ENCODE measurements at places on chromosomes 2 and 18.

GRCh38 chr2:854460-854859 is 96.2 kb upstream of the SNTG2 start:
- no peak for DNase-seq

- no peak for DNase-seq
Measured at GRCh38 chr2:119106301-119106897, 52.2 kb downstream of the C1QL2 start.

- DNase-seq = no peak
Measured at GRCh38 chr18:25516747-25517498, 165.0 kb upstream of the ZNF521 start.

DNA sequence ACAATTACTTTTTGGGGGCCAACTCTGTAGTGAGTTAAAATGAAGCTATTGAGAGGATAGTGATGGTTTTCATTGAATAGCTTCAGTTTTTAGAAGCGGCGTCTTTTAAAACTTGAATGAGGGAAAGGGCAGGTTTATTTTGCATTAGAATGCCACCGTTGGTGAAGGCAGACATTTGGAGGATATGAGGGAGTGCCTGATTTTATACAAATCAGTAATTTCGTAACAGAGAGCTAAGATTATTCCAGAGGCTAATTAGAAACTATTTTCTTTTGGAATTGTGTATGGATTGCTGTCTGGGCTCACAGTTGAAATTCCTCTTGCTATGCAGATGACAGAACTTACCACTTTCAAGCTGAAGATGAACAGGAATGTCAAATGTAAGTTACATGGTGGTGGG is 67.6 kb downstream of the ITGB1BP1 start:
- no peak for DNase-seq

- no peak for DNase-seq
Measured at GRCh38 chr2:46041434-46041833, 255.8 kb upstream of the EPAS1 start.

DNA sequence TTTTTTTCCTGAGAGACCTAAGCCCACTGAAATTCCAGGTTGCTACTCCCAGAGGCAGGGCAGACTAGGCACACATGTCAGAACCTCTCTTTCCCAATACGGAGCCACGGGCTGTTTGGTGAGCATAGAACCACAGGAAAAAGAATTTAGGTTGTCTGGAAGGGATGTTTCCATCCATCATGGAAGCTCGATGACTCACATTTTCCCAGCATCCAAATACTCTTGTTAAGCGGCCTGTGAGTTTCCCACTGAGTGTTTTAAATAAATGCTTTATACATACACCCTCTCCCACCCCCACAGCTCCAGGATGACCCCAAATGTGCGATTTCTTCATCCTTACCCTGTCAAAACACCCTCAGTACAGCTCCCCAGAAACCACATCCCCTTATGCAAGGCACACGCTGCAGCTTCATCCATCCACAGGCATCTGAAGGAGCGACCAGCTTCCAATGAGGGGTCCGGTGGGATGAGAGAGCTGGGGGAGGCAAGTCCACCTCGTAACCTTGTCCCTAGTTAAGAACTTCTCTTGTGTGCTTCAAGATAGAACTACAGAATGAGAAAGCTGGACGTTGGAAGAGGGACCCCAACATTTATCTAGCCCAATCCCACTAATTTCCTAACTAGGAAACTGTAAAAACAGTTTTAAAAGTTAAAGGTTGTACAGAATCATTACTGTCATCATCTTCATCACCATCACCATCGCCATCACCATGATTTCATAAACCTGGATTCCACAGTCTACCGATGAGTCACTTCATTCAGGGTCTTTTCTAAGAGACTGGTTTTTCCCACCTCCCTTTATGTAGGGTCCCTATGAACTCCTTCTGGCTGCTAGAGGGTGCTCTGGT is 63.5 kb upstream of the FZD7 start:
- DNase-seq = no peak

DNA sequence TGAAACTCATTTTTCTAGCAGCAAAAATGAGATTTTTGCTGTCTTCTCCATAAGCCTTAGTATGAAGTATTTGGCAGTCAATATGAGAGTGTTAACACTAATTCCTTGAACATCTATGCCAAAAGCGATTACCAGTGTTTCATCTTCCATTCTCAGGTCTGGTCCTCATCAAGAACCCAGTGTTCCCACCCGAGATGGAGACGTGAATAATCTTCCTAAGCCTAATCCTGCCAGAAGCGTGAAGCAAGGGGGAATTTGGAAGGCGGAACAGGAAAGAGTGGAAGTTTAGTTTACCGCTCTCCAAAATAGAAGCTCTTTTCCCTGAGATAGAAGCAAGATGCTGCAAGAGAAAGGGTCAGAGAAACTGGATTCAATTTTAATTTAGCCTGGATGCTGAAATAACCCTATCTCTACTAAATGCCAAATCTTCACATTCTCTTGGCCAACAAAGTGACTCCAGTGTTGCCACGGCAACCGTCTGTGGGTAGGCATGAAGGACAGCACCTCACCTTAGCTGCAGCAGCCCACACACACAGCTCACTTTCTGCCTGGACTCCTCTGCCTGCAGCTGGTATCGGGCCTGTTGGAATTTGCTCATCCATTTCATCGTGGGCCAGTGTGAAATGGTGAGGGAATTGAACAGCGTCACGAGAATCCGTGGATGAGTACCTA is 711.1 kb downstream of the CBLN2 start:
- no peak for DNase-seq

DNA sequence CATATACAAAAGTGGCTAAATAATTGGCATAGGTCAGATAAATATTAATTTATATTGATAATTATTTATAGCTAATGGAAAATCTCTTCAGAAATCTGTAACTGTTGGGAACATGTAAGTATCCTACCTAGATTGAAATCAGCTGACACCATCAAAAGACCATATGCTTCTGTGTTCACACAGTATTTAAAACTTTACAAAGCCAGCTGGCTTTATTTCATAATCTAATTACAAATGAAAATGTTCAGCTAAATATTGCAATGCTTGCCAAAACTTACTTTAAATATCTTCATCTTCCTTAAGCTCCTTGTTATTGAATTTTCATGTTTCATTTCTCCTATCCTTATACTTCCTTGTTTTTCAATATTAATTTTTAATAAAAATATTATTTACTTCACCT is 190.9 kb upstream of the DOK6 start:
- DNase-seq = no peak

DNA sequence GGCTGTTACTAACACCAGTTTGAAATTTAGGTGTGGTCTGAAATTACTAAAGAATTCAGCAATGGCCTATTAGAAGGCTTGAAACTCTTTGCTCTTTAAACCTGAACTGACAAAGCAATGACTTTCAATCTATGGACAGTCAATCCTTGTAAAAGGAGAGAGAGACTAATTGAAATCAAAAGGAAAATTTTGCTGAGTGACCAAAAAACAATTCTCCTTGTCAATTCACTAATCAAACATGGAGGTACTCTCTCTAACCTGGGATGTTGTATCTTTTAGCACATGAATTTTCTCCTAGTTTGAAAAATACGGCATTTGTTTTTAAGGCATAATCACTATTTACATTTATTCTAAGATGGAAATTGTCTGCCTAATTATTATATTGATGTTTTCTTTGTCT is 49.6 kb upstream of the ATIC start:
- DNase-seq = no peak

- DNase-seq = no peak
Measured at GRCh38 chr2:42338567-42339190, 22.3 kb downstream of the COX7A2L start.

DNA sequence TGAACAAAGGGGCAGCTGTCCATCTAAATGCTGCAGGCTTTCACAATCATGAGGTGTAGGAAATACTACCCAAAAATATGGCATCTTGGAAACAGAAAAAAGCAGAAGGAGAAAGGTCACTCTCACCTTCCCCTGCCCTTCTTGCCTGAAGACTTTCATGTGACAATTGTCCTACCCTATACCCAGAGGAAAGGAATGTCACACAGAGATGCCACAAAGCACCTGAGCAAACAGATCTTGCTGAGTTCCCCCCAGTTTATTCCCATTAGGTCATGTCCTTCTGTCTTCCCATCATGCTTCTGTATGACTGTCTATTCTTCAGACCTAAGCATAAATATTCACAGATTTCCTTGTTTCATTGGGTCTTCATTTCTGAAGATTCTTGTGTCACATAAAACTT is 116.6 kb upstream of the MSH6 start:
- DNase-seq = no peak

- DNase-seq = no peak
Measured at GRCh38 chr2:113760400-113760799, 4.0 kb upstream of the SLC35F5 start.

GRCh38 chr2:191995285-191995684 is 148.4 kb upstream of the CAVIN2 start:
- DNase-seq = no peak

- no peak for DNase-seq
Measured at GRCh38 chr2:219530048-219530963, 13.3 kb downstream of the CHPF start.

DNA sequence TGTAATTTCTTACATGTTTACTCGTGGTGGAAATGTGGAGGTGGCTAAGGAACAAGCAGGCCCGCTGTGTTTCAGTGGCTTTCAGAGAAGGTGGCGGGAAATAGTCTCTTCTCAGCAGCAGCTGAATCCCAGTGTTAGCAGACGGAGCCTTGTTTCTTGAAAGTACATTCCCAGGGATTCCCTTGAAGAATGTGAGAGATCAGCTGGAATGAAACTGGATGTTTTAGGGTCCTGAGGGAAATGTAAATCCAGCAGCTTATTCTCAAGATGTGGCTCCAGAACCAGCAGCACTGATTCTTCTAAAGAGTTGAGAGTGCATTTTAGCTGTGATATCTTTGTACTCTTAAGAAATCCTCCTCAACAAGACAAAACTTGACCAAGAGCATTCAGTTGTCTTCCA is 59.1 kb downstream of the CDC42EP3 start:
- no peak for DNase-seq

DNA sequence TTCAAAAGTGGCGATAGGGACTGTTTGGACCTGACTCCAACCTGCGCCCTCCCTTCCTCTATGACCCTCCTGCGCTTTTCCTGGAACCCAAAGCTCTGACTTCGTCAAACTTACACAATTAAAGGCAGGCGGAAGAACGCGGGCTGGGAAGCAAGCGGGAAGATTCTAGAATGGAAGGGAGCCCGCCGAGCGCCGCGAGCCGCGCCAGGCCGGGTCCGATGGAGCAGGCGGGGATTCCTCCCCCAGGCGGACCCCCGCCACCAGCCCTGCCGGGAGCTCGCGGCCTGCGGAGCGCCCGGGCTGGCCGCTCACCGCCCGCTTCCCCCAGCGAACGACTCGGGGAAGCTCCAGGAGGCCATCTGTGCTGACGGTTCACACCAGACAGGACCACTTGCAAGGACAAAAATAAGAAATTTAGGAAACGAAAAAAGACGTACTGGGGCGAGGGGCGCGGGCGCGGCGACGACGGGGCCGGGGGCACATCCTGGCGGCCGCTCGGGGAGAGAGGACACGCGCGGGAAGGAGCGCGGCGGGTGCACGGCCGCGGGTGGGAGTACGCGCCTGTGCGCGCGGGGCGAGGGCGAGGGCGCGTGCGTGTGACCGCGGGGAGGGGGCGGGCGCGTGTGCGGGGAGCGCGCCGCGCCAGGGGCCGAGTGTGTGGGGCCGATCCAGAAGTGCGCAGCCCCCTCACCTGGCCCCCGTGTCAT is 1.1 kb upstream of the SALL3 start:
- no peak for DNase-seq

DNA sequence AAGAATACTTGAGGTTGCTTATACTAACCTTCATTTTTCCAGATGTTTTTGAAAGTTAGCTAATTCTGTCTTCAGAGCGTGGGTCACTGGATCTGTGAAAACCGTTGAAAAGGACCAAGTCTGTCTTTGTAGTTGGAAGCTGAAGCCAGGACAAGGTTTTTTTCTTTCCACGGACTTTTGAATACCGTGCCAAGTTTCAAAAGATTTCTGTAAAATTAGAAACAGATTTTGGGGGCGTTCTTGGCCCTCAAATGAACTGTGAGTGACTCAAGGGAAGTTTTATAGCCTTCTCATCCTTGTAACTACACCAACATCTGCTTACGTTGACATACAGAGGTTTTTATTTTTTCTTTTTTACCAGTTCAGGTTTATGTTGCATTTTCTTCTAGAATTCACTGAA is at the start of gene FAP:
FAP (minus strand) TSS at position 152 of the 400 bp plus-strand sequence; CDS start at position 34, 118 bp downstream.
- no peak for DNase-seq

GRCh38 chr2:118732432-118732831 is 115.0 kb downstream of the EN1 start:
- DNase-seq = no peak

GRCh38 chr2:3594493-3595281 is at the start of gene COLEC11:
Gene COLEC11, plus strand, starts transcription at chr2:3595112. Its CDS starts 9,229 bp downstream, at chr2:3604341.
- no peak for DNase-seq

DNA sequence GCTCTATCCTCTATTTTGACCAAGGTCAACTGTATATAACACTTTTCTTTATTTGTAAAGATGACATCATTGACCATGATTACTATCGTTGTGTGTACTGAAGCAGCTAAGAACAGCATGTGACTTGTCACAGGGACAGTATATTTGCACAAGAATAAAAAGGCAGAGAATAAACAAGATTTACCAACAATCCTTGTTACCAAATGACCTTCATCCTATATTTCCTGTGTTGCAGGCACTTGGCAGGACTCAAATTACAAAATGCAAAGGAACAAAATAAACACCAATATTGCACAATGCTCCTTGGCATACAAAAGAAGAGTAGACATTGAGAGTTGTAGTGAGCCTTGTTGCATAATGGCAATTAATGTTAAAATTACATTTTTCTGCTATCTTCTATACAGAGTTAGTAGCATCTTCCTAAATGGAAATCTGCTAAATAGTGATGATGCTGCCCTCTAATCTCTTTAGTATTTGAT is 61.8 kb downstream of the RFTN2 start:
- DNase-seq = no peak

DNA sequence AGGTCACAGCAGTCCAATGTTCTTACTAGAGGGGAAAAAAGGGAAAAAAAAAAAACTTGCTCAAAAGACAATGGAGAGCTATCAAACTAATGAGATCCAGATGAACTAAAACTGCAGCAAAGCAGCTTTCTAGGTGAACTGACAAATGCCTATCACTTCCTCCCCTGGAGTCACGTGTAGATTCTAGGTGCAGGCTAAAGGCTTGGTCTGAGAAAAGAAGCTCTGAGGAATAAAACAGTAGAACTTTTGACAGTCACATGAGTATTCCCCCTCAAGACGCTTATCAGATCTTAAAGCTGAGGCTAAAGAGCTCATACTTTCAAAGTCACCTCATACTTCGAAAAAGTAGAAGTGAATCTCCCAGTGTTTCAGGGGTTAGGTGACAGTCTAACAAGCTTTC is 42.3 kb downstream of the SMAD2 start:
- DNase-seq = no peak

DNA sequence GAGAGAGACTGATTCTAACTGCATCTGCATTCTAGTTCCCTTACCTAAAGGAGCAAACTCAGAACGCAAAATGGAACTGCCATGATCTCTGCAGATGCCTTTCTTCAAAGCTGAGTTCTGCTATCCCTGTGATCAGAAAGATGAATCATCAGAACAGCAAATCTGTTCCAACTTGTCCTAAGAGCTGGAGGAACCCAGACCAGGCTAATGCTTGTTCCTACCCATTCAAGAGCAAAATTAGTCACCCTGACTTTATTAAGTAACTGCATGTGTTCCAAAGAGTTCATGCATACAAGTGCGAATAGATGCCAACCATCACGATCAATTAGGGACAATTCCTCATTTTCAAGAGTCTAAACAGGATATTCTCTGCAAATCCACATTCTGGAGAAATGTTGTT is 46.5 kb downstream of the MBP start:
- DNase-seq = no peak
